Right ventricle myocardium superior (tissue), 1 donor: ENCODE measurements at places on chromosomes 6 and 20.
A peak's percentile ranks its signal among the peaks of the same experiment; 100 is the strongest.

- DNase-seq = no peak
These were observed 12.2 kb downstream of the GABRR2 start for GRCh38 chr6:89302936-89303335.

GRCh38 chr6:165404296-165404695 lies 94.9 kb upstream of the C6orf118 start:
- no peak for DNase-seq

DNA sequence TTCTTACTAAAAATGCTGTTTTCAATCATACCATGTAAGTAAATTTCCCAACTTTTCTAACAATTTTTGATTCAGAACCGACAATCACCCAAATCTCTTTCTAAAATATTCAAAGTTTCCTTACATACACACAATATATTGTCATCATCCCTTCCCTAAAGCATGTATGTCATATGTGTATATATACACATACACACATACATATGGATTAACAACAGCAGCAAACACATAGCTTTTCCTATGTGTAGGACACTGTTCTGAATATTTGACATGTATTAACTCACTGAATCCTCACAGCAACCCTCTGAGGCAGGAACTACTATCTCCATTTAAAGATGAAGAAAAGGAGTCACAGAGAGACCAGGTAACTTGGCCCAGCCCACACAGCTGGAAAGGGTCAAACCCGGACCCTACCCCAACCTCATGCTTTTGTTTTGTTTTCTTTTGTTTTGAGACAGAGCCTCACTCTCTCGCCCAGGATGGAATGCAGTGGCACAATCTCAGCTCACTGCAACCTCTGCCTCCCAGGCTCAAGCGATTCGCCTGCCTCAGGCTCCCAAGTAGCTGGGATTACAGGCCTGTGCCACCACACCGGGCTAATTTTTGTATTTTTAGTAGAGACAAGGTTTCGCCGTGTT lies 7.2 kb downstream of the FYN start:
- no peak for DNase-seq

GRCh38 chr6:37731371-37731770 lies 33.7 kb upstream of the MDGA1 start:
- no peak for DNase-seq

- DNase-seq = no peak
These were observed 1.0 kb upstream of the VGLL2 start for GRCh38 chr6:117264369-117264691.

- peak; percentile 35 for DNase-seq
These were observed 124.7 kb downstream of the IRF4 start for GRCh38 chr6:516213-516612.

- DNase-seq = no peak
These were observed 171.3 kb downstream of the FAXC start for GRCh38 chr6:99178168-99178567.

- no peak for DNase-seq
These were observed 200.6 kb upstream of the IRAK1BP1 start for GRCh38 chr6:78666764-78667163.

DNA sequence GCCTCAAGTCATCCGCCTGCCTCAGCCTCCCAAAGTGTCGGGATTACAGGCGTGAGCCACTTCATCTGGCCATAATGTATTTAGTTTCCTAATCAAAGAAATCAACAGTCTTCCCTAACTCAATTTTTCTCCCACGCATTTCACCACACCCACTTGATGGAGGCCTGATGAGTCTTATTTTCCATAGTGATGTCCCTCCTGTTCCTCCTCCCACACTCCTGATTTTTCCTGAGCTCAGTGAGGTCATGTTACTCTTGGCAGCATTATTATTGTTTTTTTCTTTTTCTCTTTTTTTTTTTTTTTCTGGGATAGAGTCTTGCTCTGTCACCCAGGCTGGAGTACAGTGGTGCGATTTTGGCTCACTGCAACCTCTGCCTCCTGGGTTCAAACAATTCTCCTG lies 8.9 kb downstream of the ABRACL start:
- no peak for DNase-seq

DNA sequence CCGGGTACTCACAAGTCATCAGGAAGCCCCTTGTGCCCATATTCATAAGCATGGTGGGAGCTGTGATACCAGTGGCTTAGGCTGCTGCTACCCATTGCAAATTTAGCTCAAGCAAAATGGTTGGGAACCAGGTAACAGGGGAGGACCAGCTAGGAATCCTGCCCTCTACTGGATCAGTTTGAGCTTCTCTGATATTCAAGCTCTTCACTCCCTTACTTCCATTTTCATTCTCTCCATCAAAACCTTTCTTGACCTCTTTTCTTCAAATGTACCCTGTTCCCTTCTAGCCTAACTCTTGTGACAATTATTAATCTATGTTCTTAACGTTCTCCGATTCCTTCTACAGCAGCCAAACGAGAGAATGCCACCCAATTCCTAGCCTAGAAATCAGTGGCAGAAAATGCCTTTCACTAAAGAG lies 9.7 kb downstream of the NOL7 start:
- DNase-seq = no peak

DNA sequence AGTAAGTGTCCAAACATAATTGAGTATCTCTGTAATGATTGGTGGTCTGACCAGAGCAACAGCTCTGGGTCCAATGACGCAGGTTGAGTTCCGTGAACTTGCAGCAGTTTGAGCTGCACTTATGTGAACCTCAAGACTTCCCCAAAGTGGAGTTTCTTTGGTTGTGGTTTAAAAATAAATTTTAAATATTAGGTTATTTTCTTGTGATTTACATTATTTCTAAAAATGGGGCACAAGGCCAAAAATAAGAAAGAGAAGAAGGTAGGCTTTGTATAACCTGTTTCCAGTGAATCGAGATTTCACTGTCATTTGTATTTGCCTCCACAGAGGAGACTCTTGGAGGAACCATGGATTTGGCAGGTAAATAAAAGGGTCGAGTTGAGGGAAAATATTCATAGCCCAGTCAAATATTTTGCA lies 166.4 kb upstream of the ZNF217 start:
- no peak for DNase-seq

GRCh38 chr6:25297039-25297441 lies 17.9 kb downstream of the CARMIL1 start:
- DNase-seq = no peak

GRCh38 chr6:85062884-85063283 lies 298.5 kb upstream of the TBX18 start:
- no peak for DNase-seq
